ENCODE measurements at places on chromosomes 7 and 10.

- DNase-seq: peak; percentile 33
Measured at GRCh38 chr7:128879939-128880746, 17.5 kb downstream of the ATP6V1F start.

DNA sequence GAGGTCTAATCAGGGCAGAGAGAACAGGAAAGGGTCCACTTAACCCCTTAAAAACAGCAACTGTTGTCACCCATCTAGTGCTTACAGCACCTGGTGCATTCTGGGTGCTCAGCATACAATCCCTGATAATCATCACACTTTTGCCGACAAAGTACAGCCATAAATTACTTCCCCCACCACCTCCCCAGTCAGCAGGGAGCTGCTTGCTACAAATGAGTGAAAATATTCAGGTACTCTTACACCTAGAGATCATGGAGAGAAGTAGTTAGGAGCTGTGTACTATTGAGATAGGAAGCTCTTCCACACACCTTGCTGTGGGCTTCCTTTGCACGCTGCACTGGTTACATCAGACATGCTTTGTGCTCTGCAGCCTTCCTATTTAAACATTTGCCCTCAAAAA lies 723.5 kb upstream of the GALNT17 start:
- no peak for DNase-seq

DNA sequence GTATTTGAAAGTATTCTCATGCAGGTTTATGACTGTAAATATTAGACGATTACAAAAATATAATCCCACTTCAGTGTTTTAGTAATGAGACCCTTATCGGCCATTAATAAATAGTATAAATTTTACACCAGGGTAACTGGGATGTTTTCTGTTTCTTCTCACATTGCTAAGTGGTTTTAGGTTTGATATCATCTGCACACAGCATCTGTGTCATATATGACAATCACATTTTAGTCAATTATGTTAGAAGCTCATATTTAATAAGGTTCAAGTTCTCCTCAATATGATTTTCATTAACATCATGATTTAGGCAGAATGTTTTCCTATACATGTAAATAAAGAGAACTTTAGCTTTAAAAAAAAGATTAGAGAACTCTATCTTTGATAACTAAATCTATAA lies 66.8 kb downstream of the ATAD1 start:
- DNase-seq: no peak

DNA sequence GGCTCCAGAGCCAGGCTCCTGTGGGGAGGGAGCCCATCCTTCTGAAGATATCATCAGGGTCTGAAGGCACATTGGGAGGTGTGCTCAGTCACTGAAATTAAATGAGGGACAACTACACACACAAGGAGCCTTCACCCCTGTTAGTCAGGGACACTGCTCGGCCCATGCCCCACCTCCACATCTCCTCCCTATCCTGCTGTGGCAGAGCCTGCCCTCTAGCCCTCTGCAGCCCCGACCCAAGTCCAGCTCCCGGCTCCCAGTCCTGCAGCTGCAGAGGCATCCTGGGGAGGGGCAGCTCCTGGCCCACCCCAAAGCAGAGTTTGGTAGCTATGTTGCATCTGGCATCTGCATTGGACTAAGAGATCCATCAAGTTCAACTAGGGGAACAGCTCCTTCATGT lies 136.3 kb downstream of the ZNF248 start:
- no peak for DNase-seq

DNA sequence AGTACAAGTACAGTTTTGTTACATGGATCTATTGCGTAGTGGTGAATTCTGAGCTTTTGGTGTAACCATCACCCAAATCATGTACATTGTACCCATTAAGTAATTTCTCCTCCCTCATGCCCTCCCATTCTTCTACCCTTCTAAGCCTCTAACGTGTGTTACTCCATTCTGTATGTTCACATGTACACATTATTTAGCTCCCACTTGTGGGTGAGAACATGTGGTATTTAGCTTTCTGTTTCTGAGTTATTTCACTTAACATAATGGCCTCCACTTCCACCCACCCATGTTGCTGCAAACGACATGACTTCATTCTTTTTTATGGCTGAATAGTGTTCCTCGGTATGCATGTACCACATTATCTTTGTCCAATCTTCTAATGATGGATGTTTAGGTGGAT lies 251.3 kb downstream of the CAMK1D start:
- DNase-seq: no peak

DNA sequence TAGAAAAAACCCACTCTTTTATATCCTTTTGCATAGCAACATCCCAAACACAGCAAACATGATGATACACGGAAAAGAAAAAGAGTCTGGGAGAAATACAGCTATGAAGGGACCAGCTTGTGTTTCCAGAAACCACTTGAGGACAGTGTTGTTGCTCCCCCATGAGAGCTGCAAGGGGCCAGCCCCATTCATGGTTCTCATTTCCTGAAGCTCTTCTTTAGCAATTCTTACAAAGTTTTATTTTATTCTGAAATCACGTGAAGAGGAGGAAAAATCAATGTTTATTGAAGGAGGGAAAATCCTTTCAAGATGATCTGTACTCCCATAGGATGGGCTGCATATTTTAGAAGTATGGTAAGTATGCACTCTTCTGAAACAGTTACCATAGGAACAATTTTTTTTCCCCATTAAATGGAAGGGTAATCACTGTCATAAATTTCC lies 17.5 kb upstream of the PRTFDC1 start:
- no peak for DNase-seq

Data from caudate nucleus (tissue), 63 donors.